Activated CD4-positive, alpha-beta memory T cell treated with anti-CD3 and anti-CD28 coated beads, Interleukin-2, amount 10 ng/mL, durations not matched to agents 7 days and 5 days (primary cell): ENCODE measurements at places on chromosomes 3 and 15. TPM values are rescaled to one million over a fixed set of nuclear protein-coding genes. Genes with fewer than 3 reads are reported as not detected.

- DNase-seq: no peak
- peaks cover 1% of the 10 kb centered on the region for H3K27me3 ChIP-seq
- H3K27ac ChIP-seq: no peak overlapping the region
- H3K4me1 ChIP-seq: no peaks in the 10 kb centered on the region
- no peak overlapping the region for H3K4me3 ChIP-seq
These were observed 120.7 kb downstream of the STT3B start for GRCh38 chr3:31653464-31653863.

GRCh38 chr3:128804017-128804810 lies 75.2 kb upstream of the ACAD9 start:
- H3K4me1 ChIP-seq: peaks cover 69% of the 10 kb centered on the region
- peak; percentile 70 for DNase-seq
- peaks cover 58% of the 10 kb centered on the region for H3K36me3 ChIP-seq
- no peaks in the 10 kb centered on the region for H3K27me3 ChIP-seq
- peak overlapping the region; percentile 93 for H3K27ac ChIP-seq

The EPHB1 gene
- 1.2 TPM for total RNA-seq

The GOLGA8Q gene
- 2.4 TPM for total RNA-seq

GRCh38 chr3:106349191-106349881 lies 480.5 kb upstream of the CBLB start:
- H3K27me3 ChIP-seq: no peaks in the 10 kb centered on the region
- H3K27ac ChIP-seq: no peak overlapping the region
- H3K4me1 ChIP-seq: peaks cover 13% of the 10 kb centered on the region
- peaks cover 20% of the 10 kb centered on the region for H3K36me3 ChIP-seq
- H3K4me3 ChIP-seq: no peak overlapping the region

DNA sequence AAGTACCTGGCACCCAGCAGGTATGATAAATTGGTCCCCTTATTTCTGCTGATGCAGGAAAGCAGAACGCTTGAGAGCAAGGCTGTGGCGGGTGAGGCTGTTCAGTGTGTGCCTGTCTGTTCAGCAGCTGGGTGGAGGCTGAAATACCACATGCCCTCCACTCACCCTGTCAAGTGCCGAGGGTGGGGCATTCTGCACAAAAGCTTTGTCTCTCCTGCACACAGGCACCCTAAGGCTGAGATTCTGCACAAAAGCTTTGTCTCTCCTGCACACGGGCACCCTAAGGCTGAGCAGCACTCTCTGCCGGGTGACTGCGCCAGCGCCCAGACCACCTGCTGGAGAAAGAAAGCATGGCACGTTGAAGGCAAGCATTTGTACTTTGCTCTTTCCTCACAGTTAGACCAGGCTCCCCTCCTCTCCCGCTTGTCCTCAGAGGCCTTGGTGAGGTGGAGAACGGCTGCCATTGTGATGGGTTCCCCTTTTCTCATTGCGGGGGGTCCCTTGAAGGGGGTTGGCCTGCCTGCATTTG lies 97.5 kb downstream of the BDH1 start:
- no peak for DNase-seq
- peaks cover 14% of the 10 kb centered on the region for H3K4me1 ChIP-seq
- no peak overlapping the region for H3K4me3 ChIP-seq
- H3K36me3 ChIP-seq: peaks cover 10% of the 10 kb centered on the region
- peaks cover 37% of the 10 kb centered on the region for H3K27me3 ChIP-seq
- no peak overlapping the region for H3K27ac ChIP-seq

The SUCNR1 gene
- not detected for total RNA-seq
